Right cardiac atrium (tissue), 5 donors: ENCODE measurements at places on chromosomes 11 and 22. TPM values are rescaled to one million over a fixed set of nuclear protein-coding genes. Genes with fewer than 3 reads are reported as not detected.

DNA sequence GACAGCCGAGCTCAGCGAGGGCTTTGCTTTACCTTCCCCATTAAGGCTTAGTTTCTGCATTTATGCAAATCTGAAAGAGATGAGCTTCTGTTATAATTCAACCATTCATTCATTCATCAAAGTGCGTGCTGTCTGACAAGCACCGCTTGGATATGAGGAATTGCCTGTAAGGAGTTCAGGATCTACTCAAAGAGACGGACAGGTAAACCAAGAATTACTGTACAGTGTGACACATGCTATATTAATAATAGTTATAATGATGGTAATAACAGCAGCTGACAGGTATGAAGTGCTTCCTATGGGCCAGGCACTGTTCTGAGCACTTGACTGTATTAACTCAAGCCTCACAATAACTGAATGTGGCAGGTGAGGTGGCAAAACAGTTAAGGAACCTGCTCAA lies 109.9 kb upstream of the TBCEL start:
- no peak for DNase-seq

DNA sequence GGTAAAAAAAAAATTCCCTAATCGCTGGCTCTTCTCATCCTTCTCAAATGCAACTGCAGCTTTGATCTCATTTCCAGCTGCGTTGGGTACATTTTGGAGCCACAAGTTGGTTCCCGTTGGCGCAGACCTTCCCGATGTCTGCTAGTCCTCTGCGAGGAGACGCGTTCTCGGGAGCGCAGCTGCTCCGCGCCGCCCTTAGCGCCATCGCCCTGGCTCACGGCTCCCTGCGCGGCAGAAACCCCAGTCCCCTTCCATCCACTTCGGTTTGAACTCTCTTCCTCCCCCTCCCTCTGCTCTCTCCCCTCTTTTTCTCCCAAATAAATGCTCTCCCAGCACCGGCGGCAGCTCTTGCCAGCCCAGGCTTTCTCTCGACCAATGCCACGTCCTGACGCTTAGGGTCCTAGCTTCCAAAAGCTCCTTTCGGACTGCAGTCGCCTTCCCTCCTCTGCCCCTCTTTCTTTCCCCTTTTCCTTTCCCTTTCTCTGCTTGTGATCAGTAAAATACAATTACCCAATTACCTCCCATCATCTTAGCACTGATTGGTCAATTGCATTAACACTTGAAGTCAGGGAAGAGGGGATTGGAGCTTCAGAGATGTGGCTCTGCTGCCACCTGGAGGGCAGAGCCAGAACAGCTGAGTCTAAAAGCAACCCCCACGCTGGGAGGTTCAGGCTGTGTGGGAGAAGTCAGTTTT lies 1165.7 kb downstream of the LRRC4C start:
- peak; percentile 77 for DNase-seq

- DNase-seq: peak; percentile 78
Measured at GRCh38 chr11:61281581-61282250, 13.4 kb downstream of the VWCE start.

GRCh38 chr22:50209893-50210292 lies 9.1 kb downstream of the SELENOO start:
- peak; percentile 87 for DNase-seq

GRCh38 chr11:110027627-110028371 lies 65.4 kb upstream of the ZC3H12C start:
- DNase-seq: no peak

DNA sequence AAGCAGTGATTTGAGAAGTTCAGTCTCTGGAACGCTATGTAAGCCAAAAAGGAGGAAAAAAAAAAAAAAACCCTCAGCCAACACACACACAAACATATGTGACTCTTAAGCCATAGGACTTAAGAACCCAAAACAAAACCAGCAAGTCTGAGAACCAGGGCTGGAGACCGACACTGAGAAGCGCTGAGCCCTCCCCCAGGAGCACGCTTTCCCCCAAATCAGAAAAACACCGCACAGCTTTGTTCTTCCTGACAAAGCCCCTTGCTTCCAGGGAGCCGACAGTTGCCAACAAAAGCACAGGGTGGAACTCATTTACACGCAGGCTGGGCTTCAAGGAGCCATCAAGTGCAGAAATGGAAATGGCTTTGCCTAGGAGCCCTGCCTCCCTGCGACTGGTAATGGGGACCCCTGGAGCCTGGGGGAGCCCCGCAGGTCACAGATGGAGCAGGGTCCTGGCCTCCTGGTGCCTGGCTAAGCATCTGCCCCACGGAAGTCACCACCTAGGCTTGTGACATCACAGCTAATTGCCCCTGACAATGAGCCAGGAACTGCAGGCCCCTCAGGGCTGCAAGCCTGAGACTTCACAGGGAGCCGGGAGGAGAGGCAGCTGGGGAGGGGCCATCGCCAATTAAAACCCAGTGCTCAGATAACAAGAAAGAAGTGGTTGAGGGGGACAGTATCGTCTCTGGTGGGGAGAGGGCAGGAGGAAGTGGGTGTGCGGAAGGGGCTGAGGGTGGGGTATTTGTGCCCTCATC lies 66.9 kb downstream of the NFAM1 start:
- DNase-seq: peak; percentile 77

- no peak for DNase-seq
Measured at GRCh38 chr11:27702811-27703210, 2.6 kb upstream of the BDNF start.

DNA sequence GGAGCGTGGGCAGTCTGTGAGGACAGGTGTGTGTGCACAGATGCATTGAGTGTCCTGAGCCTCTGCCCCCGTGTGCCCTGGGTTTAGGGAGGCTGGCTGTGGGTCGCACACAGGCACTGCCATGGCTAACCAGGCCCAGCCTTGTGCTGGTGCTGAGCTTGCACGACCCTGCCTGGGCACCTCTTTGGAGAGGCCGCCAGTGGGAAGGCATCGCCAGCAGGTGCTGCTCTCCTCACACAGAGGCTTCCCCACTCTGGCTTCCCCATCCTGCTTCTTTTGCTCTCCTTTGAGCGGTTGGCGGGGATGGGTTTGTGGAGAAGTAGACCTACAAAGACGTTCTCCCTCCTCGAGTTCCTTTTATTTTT lies 4.1 kb downstream of the WNT7B start:
- DNase-seq: no peak

DNA sequence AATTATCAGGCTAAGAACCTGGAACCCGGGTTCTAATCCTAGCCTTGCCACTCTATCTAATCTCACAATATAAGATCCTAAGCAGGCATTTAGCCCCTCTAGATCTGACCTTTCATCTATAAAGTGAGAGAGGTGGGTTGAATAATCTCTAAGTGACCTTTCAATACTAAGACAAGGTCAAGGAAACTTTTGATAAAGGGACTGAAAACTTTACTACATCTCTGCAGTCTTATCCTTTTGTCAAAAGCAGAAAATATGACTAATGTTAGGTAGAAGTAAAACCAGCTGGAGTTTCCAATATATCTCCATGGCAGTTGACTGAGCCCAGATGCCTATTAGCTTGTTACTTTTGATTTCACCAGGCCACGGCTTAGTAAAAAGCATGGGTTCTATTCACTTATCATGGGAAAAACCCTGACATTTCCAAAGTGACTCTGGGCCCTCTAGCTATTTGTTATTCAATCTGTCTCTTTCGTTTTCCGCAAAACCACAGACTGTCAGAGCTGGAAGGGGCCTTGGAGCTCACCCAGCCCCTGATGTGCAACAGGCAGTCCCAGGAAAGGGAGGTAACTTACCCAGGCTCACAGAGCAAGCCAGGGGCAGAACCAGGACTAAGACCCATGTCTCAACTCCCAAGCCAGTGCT lies 75.8 kb downstream of the RAB30 start:
- DNase-seq: peak; percentile 47

- DNase-seq: peak; percentile 66
Measured at GRCh38 chr11:10623797-10624761, 55.6 kb upstream of the LYVE1 start.

GRCh38 chr22:28962042-28962554 lies 78.7 kb downstream of the ZNRF3 start:
- no peak for DNase-seq

- peak; percentile 81 for DNase-seq
Measured at GRCh38 chr22:37242395-37242918, 1.6 kb downstream of the RAC2 start.

GRCh38 chr22:49825436-49825835 lies 2.2 kb downstream of the BRD1 start:
- DNase-seq: no peak

GRCh38 chr22:36337365-36338130 lies 50.2 kb downstream of the MYH9 start:
- DNase-seq: no peak

The MYBPC3 gene
- total RNA-seq: 1,568 TPM

The CARNS1 gene
- total RNA-seq: 5.1 TPM

The SERGEF gene
- 41.0 TPM for total RNA-seq

The IFITM1 gene
- 119 TPM for total RNA-seq

The TBCEL gene
- total RNA-seq: 47.7 TPM

The NFAM1 gene
- 2.8 TPM for total RNA-seq

The OR51B4 gene
- not detected for total RNA-seq

The CCDC81 gene
- total RNA-seq: 0.31 TPM

The RAB39A gene
- 0.66 TPM for total RNA-seq

The C1QTNF4 gene
- total RNA-seq: 0.51 TPM
